ENCODE measurements at places on chromosomes 16 and 17.

GRCh38 chr17:35129973-35130351 is 8.5 kb downstream of the FNDC8 start:
- DNase-seq: no peak

- DNase-seq: no peak
Observed at GRCh38 chr17:31745964-31746600, 113.0 kb downstream of the COPRS start.

- no peak for DNase-seq
Observed at GRCh38 chr17:44002141-44002848, 2.1 kb upstream of the NAGS start.

DNA sequence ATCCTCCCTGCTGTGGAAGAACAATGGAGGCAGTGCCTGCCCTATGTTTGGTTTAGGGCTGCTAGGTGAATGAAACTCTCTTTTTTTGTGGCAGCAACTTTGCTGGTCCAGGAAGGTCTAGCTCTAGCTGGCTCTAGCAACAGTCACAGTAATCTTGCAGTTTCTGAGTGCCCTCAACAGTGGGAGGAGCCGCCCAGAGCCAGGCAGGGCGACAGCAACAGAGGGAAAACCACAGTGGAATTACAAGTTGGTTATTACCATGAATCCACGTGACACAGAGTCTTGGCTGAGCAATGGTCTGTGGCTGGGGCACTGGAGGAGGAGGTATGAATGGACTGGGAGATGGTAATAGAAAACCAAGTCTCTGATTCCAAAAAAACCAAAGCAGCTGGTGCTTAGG is 10.3 kb downstream of the HSPB9 start:
- peak; percentile 73 for DNase-seq

- DNase-seq: peak; percentile 24
Observed at GRCh38 chr17:59331929-59332748, 684 bp downstream of the YPEL2 start.

DNA sequence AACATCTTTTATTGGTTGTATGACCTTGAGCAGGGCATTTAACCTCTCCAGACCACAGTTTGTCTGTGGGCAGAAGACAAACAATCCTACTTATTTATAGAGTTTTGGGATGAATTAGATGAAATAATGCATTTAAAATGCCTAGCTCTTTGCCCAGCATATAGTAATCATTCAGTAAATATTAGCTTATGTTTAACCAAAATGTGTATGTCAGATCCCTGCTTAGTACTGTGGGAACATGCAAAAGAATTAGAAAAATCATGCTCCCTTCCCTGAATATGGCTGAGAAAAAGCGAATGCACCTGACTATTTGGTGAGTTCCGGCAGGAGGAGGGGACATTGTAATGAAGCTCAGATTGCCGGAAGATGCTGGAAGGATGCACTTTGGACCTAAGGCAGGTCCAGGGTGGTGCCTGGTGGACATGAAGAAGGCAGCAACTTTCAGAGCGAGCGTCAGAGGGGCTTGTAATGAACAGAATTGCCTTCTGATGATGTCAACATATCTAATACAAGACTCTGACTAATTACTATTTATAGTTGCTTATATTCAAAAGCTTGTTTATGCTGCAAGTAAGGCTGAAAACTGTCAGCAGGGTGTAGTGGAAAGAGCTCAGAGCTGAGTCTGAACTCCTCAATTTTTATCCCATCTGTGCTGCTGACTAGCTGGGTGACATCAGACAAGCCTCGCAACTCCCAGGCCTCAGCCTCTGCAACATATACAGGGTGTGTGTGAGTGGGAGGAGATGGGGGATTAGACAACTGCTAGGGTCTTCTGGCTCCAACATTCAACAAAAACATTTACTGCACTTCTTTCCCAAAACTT is 221.2 kb downstream of the PRKCA start:
- DNase-seq: no peak

DNA sequence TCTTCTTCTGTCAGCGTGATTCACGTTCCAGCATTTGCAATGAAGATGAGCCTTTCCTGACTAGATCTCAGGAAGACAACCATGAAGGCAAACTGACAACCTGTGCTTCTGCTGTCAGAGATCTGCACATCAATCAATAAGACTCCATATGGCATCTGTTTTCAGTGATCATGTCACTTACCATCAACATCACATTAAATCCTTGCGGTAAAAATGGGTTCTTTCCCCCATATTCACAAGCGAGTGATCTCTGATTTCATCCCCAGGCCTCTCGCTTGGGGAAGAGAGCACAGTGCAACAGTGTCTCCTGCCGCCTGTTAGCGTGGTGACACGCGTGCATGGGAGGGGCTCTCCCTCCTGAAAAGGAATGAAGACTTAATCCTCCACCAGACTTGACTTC is 11.1 kb downstream of the NACA2 start:
- DNase-seq: no peak

GRCh38 chr16:75080205-75081029 is 36.2 kb downstream of the LDHD start:
- no peak for DNase-seq

DNA sequence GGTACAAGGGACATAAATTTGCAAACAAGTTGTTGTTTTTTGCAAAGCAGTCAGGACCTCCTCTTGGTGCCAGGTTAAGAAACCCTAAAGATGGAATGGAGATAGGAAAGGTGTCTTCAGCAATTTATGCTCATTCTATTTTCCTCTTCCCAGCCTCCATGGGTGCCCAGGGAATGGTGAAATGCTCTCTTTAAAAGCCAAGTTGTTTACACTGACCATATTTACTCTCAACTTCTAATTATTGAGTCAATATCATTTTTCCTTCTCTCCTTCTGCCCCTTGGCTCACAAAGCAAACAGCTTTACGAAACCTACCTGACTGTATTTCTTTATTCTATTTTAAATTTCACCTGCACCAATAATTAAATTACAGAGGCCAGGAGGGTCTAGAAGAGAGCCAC is 138.5 kb upstream of the IRX3 start:
- DNase-seq: no peak

DNA sequence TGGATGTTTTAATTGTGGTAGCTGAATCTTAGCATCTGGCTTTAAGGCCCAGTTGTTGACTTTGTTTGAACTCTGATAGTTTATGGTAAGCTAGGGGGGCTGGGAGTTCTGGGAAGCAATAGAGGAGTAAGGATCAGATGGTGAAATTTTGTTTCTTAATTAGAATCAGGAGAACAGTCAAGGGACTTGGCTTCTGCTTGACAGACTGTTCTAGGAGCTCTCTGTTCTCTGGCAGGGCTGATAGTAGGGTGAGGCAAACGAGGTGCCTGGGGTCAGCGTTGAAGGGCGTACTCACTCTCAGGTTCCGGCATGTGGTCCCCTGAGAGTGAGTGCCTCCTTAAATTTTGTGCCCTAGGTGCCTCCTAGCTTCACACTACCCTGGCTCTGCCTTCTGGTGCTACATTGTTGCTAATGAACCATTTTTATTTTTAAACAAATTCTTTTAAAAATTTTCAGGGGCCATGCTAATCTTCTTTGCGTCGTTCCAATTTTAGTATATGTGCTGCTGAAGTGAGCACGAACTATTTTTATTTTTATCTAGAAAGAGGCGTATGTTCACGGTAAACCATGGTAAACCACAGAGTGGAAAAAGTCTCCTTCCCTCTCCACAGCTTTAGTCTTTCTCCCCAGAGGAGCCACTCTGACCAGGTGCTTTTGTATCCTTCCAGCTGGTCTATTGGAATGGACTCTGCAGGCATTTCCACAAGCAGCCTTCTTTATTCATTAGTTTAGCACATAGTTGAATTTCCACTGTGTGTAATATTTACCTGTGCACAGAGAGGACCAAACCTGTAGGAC is 19.7 kb downstream of the SLC7A6 start:
- peak; percentile 39 for DNase-seq

- no peak for DNase-seq
Observed at GRCh38 chr17:74485022-74485743, 18.7 kb downstream of the CD300A start.

DNA sequence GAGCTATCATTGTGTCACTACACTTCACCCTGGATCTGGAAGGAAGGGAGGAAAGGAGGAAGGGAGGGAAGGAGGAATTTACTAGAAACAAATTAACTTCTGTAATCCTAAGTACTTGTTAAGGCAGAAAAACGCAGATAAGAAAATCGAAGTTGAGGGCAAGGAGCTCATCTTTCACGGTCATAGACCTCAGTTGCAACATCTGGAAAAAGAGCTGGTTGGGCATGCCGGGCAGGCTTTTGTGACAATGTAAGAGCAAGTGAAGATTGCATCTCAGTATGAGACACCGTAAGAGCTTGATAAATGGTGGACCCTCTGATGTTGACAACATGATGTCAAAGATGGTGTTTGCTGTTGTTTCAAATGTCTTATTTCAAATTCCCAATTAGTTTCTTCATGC is 721.5 kb downstream of the MAF start:
- no peak for DNase-seq

DNA sequence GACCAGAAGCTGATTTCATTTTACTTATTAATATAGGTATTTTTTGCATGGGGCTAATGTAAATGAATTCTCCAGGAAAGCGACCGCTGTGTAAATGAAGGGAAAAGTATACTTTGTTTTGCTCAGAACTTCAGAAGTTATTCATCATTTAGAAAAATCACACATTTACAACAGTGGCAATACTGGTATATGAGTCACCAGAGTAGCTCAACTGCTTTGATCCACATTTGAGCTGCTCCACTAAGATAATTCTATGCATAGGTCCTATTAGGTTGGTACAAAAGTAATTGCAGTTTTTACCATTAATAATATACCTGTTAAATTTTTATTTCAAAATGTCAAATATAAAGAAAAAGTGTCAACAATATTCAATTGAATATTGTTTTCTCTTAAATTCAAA is 22.9 kb upstream of the DYNLRB2 start:
- DNase-seq: no peak

DNA sequence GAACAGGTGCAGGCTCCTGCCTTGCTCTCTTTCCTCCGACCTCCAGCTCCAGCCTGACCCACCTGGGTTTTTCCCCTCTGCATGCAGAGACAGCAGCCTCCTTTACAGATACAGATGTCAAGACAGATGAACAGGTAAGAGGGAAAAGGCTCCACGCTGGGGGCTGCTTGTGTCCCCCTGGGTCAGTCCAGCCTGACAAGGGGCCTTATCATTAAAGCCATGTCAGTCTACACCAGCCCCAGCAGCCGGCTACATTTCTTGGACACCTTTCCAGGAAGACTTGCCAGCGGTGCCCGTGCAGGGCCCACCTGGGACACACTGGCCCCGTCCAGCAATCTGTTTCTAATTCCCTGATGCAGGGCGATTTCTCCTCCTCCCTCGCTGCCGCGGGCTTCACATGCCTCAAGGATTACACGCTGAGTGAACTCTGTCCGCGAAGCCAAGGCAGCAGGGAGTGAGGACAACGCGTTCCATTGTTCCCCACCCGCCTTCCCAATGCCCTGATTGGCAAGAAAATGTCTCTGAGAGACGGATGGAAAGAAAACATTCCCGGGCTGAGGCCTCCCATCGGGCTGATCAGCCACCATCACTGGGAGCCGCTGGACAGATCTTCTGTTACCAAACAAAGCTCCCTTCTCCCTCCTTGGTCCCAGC is 184.7 kb downstream of the C16orf95 start:
- no peak for DNase-seq

DNA sequence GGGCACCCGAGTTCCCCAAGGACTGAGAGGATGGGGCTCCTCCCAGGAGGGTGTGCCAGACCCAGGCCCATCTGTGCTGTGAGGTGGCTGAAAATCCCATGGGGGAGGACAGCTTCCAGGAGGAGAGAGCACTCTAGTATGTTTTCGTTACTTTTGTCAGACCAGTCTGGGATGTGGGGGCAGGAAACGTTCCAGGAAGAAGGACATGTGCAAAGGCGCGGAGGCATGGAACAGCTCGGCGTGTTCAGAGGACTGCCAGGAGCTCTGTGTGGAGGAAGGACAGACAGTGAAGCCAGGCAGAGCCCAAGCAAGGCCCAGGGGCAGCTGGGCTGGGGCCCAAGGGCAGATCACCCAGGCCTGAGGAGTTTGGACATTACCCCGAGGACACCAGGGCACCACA is 7.0 kb downstream of the CA4 start:
- DNase-seq: no peak

DNA sequence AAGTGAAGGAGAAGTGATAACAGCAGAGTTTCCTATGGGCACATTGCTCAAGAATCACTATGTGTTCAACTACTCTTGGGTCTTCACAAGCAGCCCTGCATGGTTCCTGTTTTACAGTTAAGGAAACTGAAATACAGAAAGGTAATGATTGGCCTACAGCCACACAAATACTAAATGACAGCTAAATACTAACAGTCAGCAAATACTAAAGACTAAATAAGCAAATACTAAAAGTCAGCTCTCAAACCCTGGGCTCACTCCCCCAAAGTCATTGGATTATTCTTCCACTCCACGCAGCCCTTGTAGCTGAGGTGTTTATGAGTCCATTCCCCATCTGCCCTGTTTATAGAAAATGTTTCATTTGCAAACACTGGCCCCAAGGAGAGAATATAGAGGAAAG is 372.7 kb upstream of the CDH11 start:
- DNase-seq: no peak

DNA sequence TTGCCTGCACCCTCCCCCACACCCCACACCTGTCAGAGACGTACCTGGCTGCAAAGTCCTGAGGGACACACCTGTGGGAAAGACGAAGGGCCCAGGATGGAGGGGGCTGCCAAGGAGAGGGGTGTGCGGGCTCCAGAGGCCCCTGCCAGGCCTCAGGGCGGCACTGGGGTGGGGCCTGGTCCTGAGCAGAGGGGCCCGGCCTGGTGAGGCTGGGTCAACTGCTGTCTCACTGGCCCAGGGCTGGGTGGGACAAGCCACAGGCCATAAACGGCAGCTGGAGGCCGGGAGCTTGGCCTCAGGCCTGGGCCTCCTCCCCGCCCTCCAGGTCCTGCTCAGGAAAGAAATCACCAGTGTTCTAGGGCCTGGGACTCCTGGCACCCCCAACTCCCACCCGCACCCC is 510 bp downstream of the TPSG1 start:
- no peak for DNase-seq

GRCh38 chr17:82396601-82397435 is 21.3 kb upstream of the HEXD start:
- DNase-seq: no peak

- no peak for DNase-seq
Observed at GRCh38 chr17:57187391-57187790, 68.9 kb upstream of the MSI2 start.

- DNase-seq: peak; percentile 35
Observed at GRCh38 chr16:67663151-67663876, 2.6 kb downstream of the PARD6A start.

- DNase-seq: peak; percentile 52
Observed at GRCh38 chr17:18093616-18094408, 6.1 kb downstream of the DRG2 start.

- no peak for DNase-seq
Observed at GRCh38 chr16:61263400-61263799, 772.8 kb downstream of the CDH8 start.
